Renal cortex interstitium (tissue), 15 donors: ENCODE measurements at places on chromosomes 2 and 18. TPM values are rescaled to one million over a fixed set of nuclear protein-coding genes. Genes with fewer than 3 reads are reported as not detected.

DNA sequence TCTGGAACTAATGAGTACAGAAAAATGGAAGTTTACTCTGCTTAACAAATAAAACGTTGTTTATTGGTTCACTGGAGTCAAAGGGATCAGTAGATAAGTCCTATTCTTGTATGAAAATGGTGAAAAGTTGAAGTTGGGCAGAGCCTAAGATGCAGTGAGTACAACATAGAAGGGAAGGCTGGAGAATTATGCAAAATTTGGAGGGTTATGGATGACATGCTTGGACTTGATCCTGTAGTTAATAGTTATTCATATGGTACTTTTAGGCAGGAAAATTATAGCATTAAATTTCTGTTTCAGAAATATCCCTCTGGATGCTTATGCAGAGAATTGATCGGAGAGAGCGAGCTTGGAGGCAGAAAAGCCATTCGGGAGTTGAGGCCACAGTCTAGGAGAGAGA is 167.6 kb downstream of the KCNS3 start:
- no peak for DNase-seq

Gene GCG
- polyA plus RNA-seq = not detected

DNA sequence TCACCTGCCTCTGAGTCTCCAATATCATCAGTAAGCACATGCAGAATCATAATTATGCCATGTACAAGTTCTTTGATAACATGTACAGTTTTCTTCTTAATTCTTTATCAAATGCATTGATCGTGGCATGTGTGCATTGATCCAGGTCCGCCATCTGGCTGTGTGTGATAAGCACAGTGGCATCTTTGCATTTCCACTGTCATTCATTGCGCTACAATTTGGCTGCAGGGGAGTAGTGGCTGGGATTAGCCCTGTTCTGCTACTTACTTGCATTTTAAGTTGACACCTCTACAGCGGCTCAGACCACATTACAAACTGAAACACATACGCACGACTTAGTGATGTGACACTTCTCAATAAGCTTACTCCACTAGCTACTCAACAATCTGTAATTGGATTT is 83.6 kb upstream of the OTX1 start:
- DNase-seq = no peak

DNA sequence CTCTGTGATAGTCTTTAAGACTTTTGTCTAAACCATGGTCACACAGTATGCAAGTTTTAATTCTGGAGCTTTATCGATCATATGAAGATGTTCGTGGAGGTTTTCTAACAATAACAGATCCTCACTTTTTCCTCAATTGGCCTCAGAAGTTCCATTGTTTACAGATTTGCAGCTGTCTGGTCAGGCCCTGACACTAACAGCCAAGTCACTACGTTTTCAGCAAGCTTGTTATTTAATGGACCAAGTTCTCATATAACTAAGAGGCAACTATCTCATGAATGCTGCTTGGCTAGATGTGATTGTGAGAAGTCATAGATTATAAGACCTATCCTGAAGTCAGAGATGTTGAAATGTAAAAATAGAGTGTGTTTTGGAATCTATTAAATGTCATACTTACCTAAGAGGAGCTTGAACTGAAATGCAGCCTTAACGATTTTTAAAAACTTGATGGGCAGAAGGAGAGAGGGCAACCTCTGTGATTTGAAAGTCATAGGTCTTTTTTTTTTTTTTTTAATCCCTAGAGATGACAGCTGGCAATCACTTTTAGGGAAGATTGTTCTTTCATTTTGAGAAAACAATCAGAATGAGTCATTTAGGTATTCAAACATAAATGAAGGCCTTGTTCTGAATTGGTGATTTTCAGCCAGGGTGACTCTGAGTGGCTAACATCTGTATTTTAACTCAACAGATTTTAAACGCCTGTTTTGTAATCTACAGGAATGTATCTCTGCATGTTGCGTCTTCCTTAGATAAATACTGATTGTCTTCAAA is 48.4 kb upstream of the NEMP2 start:
- no peak for DNase-seq

Gene MARCHF4
- 0.09 TPM for polyA plus RNA-seq
